ENCODE measurements at places on chromosomes 12 and 14. TPM values are rescaled to one million over a fixed set of nuclear protein-coding genes. Genes with fewer than 3 reads are reported as not detected.

GRCh38 chr12:3480764-3481163 is 10.2 kb upstream of the PRMT8 start:
- DNase-seq: no peak

- DNase-seq: no peak
Observed at GRCh38 chr14:26138764-26139445, 458.9 kb downstream of the NOVA1 start.

DNA sequence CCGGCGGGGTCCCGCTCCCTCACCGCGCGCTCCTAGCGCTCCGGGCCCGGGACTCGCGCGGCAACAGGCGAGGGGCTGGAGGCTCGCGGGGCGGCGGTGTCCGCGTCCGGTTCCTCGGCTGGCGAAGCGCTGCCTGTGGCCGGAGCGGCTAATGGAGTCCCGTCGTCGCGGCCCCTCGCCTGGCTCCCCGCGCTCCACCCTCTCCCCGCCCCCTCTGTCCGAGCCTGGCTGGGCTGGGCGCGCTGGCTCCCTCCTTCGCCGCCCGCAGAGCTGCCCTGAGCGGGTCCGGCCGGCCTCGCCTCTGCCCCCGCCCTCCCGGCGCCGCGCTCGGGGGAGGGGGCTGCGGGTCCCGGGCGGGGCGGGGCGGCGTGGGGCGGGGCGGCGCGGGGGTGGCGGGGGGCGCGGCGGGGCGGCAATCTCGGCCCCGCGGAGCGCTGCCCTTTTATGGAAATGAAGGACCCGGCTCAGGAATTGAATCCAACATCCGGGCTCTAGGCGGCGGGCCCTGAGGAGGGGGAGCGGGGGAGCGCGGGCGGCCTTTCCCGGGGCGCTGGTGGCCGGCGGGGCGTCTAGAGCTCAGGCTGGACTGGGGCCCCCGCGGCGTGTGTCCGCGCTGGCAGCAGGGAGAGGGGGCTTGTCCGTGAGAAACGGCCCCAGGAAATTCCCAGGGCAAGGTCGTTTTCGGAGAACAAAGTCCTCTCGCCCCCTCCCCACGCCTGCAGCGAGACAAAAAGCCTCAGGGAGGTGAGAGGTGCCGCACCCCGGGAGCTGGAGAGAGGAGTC is at the start of gene FERMT2:
Gene FERMT2 (minus strand): TSS at position 153 of the 783 bp plus-strand sequence. CDS start 482 bp downstream, outside the sequence.
- DNase-seq: peak; percentile 48

DNA sequence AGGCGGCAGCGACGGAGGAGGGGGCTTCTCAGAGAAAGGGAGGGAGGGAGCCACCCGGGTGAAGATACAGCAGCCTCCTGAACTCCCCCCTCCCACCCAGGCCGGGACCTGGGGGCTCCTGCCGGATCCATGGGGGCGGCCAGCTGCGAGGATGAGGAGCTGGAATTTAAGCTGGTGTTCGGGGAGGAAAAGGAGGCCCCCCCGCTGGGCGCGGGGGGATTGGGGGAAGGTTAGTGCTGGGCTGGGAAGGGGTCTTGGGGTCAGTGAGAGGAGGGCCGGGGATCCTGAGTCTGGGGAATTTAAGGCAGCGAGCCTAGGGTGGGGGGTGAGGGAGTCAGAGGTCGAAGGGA is 203 bp downstream of the NFATC4 start:
- DNase-seq: no peak

DNA sequence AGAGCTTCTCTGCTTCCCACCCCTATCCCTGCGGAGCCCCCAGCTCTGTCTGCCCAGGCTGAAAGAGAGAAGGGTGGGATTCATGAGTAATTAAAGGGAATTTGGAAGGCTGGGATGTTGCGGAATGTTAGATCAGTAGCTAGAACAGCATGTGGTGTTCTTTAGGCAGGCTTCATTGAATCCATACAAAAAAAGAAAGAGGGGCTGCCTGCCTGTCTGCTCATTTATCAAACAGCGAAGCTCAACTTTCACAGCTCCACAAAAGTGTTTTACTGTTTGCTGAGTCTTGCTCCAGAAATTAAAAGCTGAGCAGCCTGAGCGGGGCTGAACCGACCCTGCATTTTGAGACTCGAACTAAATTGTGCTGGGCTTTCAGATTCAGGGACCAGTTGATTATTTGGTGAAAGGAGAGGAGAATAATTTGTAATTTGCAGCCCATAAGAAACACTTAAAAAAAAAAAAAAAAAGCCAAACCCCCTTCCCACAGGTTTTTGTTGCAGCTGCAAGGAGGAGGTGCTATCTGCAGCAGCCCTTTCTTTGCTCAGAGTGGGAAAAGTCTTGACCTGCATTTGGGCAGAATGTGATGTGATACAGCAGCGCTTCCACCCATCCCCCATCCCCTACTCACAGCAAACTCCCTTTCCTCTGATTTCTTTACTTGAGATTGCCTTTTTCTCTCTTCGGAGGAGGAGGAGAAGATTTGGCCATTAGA is 89.7 kb downstream of the RFX4 start:
- peak; percentile 25 for DNase-seq

- no peak for DNase-seq
Observed at GRCh38 chr12:23662966-23663365, 286.5 kb downstream of the SOX5 start.

DNA sequence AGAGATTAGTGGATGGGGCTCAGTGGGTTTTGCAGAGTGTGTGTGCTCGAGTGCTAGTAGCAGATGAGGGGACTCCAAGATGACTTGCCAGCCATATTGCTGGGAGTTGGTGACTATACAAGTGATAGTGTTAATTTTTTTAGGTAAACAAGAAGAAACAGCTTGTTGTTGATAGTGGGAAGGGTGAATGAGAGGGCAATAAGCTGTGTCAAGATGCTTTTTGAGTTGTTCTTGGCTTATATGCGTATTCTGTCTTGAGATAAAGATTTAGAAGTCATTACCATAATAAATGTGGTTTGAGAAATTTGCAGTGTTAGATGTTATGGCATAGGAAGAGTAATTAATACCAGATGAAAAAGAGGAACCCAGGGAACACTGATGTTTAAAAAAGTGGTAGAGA is 75.3 kb downstream of the RCOR1 start:
- DNase-seq: no peak

DNA sequence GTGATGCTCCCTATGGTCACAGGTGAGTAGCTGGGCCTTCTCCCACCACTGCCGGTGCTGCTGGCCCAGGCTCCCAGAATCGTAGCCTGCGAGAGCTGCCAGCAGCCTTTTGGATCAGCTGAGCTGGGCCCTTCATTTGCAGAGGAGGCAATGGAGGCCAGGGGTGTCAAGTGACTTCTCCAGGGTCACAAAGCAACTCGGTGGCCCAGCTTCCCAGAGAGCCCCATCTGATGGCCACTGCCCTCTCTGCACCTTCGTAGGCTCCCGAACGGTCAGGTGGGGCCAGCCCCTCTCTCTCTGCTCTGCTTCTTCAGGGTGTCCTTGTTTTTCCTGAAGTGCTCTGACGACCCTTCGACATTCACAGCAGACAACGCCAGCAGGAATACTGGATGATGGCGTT is 4.6 kb downstream of the KRT80 start:
- DNase-seq: no peak

- no peak for DNase-seq
Observed at GRCh38 chr14:95664066-95664465, 22.2 kb upstream of the TCL1B start.

DNA sequence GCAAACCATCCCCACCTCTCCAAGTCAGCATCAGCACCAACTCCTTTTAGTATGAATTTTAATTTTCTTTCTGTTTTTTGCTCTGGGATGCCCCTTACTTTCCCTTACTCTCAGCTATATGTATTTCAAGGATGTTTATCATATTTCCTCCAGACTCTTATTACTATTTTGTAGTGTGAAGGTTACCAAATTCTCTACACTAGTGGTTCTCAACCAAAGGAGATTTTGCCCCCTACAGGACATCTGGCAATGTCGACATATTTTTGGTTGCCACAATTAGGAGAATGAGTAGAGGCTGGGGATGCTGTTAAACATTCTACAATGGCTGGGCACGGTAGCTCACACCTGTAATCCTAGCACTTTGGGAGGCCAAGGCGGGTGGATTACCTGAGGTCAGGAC is 29.1 kb upstream of the SOS2 start:
- DNase-seq: peak; percentile 1

GRCh38 chr14:54348001-54348611 is 48.7 kb upstream of the CDKN3 start:
- DNase-seq: no peak

Gene PLEKHD1
- 3.9 TPM for polyA plus RNA-seq

Gene PLCZ1
- 0.47 TPM for polyA plus RNA-seq

Gene RPAP3
- polyA plus RNA-seq: 51.3 TPM

Gene XRCC3
- polyA plus RNA-seq: 12.2 TPM

Gene TC2N
- polyA plus RNA-seq: 15.7 TPM

Gene PTPRQ
- 21.9 TPM for polyA plus RNA-seq

Gene CKB
- 98.8 TPM for polyA plus RNA-seq

Data from right renal cortex interstitium (tissue), 3 donors.